Progenitor cell of endocrine pancreas (in vitro differentiated cells): ENCODE measurements at places on chromosomes 6 and 20. TPM values are rescaled to one million over a fixed set of nuclear protein-coding genes. Genes with fewer than 3 reads are reported as not detected.

The SLC4A11 gene
- total RNA-seq: 1.9 and 2.0 TPM in 2 replicates

The SIRPB1 gene
- 0.96 and 1.6 TPM in 2 replicates for total RNA-seq

The ZNF318 gene
- total RNA-seq: 22.0 and 23.2 TPM in 2 replicates

DNA sequence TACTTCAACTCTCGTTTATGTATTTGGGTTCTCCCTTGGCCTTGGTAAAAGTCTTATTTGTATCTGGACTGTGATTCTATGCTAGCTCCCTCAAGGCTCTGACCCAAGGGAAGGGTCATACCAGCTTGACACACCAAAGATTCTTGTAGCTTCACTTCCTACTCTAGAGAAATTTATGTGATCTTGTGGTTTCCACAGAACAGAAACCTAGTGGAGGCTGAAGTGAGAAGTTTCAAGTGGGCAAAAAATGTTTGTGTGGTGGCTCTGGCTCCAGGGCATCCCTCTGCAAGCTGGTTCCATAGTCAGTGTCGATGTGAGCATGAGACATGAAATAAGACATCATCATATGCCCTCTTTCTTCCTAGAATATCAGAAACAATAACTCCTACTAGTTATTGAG is 48.1 kb upstream of the TNFRSF21 start:
- no peak for DNase-seq

GRCh38 chr20:56001106-56001785 is 4.1 kb downstream of the CBLN4 start:
- DNase-seq: no peak

DNA sequence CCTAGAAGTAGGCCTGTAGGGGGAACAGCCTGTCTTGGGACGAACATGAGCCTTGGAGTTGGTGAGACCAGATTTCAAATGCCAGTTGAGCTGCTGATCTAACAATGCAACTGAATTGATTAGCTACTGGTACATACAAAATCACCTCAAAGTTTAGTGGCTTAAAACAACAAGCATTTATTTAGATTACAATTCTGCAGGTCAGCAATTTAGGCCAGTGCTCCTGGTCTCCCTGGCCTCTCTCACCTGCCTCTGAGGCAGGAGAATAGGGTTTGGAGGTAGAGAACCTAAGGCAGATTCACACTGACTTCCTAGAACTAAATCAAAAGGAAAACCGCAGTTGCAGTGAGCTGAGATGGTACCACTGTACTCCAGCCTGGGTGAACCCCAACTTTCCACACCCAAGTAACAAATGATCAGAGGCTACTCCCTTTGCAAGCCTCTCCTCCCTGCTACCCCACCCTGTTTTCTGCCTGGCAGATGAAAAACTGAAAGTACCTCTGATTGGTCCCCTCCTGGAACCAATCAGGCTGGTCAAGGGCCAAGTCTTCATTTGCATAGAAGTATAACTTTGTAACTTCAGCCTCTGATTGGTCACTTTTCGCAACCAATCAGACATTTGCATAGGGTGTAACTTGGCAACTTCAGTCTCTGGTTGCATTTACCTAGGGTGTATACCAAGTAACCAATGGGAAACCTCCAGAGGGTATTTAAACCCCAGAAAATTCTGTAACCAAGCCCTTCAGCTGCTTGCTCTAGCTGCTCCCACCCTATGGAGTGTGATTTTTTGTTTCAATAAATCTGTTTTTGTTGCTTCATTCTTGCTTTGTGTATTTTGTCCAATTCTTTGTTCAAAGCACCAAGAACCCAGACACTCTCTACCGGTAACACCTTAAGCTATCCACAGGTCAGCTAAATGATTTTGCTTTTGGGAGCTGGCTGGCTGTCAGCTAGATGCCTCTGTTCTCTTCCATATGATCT is 8.1 kb upstream of the UBR2 start:
- DNase-seq: no peak

- DNase-seq: no peak
Measured at GRCh38 chr20:25356271-25356933, 34.2 kb downstream of the ABHD12 start.

GRCh38 chr20:4767084-4767483 is 45.4 kb downstream of the PRND start:
- no peak for DNase-seq

DNA sequence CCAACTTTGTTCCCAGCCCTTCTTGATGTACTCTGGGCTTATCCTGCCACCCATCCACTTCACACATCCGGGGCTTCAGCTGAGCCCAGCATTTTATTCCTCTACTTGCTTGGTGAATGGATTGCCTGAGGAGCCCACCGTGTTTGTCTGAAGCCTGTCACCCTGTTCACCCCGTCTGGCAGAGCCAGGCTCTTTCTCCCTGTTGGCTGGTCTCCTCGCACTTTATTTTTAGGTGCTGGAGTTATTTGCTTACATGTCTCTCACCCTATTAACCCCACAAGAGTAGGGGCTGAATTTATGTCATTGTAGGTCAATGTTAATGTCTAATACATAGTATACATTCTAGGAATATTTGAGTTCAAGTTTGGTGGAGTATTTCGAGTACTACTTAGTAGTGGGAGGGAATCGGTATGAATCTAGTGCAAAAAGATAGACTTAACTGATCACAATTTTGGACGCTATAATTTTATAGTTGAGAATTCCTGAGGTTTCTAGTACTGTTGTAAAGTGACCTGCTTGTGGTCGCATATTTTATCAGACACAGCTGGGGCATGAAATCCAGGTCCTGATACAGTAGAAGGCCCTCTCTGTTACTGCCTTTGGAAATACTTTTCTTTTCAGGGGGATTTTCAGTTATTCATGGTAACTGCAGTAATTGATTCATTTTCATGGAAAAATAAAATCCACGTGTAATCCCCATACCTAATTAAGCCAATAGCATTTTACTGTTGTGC is 10.8 kb downstream of the JARID2 start:
- no peak for DNase-seq

GRCh38 chr6:144895313-144896278 is 610.5 kb downstream of the UTRN start:
- DNase-seq: no peak
